ENCODE measurements at places on chromosomes 3 and 15. TPM values are rescaled to one million over a fixed set of nuclear protein-coding genes. Genes with fewer than 3 reads are reported as not detected.
A peak's percentile ranks its signal among the peaks of the same experiment; 100 is the strongest.

GRCh38 chr15:93252780-93253179 lies 163.8 kb upstream of the RGMA start:
- no peak for DNase-seq

GRCh38 chr3:129052675-129053074 lies 7.9 kb upstream of the GP9 start:
- DNase-seq, result peak; percentile 37

ASTE1 gene
- 13.4 TPM for total RNA-seq

- no peak for DNase-seq
Observed at GRCh38 chr3:17402442-17402841, 340.0 kb downstream of the TBC1D5 start.

GRCh38 chr15:73935547-73935946 lies 9.3 kb downstream of the LOXL1 start:
- no peak for DNase-seq

KLHL6 gene
- 4.2 TPM for total RNA-seq

STARD5 gene
- total RNA-seq, result 4.2 TPM

GRCh38 chr3:167302678-167303077 lies 77.4 kb downstream of the ZBBX start:
- DNase-seq, result no peak

GRCh38 chr3:79954756-79955155 lies 187.0 kb upstream of the ROBO1 start:
- DNase-seq, result no peak

PLSCR4 gene
- total RNA-seq, result 55.6 TPM

- peak; percentile 2 for DNase-seq
Observed at GRCh38 chr15:48222627-48223026, 16.5 kb downstream of the SLC12A1 start.

DNA sequence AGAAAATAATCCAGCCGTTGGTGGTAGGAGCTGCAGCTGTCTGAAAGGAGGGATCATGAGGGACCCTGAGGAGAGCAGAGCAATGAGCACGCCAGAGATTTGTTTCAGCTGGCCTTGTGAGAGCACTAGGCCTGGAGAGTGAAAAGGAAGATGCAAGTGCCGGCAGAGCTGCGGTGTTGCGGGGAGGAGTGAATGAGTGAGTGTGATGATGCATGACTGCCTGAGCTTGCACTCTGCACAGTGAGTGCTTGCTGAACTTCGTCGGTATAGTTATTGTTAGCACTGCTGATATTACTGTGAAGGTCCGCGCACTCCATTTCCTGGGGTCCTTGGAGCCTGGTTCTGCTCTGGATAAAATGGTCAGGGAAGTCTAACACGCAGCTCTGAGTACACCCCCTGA lies 23.2 kb downstream of the EIF1B start:
- no peak for DNase-seq

ATP13A4 gene
- 32.7 TPM for total RNA-seq

GRCh38 chr15:33328106-33328505 lies 17.3 kb downstream of the RYR3 start:
- DNase-seq, result no peak

CCR4 gene
- total RNA-seq, result not detected

GRCh38 chr15:70415398-70415797 lies 317.7 kb upstream of the TLE3 start:
- peak; percentile 89 for DNase-seq

DNA sequence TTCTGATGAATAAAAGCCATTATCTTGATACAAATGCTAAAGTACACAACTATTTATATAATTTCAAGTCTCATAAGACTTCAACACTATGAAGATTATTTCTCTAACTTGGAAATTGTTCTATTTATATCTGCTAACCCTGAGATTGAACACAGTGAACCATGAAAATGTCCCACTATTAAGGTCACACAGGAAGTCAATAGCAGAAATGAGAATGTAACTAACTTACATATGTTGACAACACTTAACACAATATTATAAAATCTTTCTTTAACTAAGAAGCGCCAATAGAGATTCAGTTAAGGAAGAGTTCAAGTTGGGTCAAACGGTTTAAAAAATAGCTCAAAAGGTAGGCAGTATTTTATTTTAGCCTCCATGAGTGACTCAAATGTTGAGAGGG lies 551.8 kb upstream of the CBLB start:
- no peak for DNase-seq

NAALADL2 gene
- 76.0 TPM for total RNA-seq

GRCh38 chr3:25870452-25870851 lies 80.6 kb downstream of the OXSM start:
- DNase-seq, result no peak

STXBP5L gene
- total RNA-seq, result not detected

DNA sequence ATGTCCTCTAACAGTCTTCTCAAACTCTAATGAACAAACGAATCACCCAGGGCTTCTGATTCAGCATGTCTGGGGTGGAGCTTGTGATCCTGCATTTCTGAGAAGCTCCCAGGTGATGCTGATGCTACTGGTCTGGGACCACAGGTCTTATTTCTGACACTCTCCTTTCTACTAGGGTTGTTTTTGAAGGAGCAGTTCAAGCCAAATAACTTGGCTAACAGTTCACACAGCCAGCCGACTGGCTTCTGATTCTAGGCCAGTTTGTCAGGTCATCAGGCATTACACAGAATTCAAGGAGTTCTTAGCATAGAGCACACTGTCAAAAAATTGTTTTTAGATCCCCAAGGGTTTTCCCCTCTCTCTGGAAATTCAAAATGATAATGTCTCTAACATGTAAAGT lies 100.7 kb downstream of the TIGIT start:
- DNase-seq, result no peak

GRCh38 chr3:54831112-54831511 lies 96.7 kb downstream of the LRTM1 start:
- peak; percentile 92 for DNase-seq

GRCh38 chr3:41697702-41698101 lies 264.2 kb downstream of the ULK4 start:
- no peak for DNase-seq

KBTBD12 gene
- total RNA-seq, result 38.2 TPM

LAMB2 gene
- total RNA-seq, result 581 TPM

VPS8 gene
- total RNA-seq, result 169 TPM

- DNase-seq, result no peak
Observed at GRCh38 chr3:133831966-133832801, 26.6 kb downstream of the SRPRB start.

DNA sequence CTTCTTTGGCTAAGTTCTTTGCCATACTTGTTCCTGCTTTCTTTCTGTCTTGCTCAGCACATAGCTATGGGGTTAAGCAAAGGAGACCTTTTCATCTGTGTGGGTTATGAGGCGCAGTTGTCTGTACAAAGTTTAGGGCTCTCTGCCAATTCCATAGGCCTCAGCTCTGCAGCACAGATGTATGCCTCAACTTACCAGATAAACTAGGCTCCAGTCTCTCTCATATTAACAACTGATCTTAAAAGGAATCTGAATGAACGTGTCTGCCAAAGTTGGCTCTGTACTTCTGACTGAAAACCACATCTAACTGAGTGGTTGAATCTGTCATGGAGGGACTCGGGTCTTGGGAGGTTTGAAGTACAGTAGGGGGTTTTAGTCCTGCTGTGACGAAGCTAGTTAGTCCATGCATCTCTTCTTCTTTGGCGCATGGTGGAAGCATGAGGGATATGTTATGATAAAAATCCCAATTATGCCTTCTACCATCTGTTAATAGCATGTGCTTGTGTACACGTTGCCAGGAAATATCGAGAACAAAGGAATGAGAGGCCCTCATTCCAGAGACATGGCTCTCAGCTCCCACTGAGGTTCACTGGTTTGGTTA lies 114.6 kb upstream of the TSC22D2 start:
- peak; percentile 89 for DNase-seq

DNA sequence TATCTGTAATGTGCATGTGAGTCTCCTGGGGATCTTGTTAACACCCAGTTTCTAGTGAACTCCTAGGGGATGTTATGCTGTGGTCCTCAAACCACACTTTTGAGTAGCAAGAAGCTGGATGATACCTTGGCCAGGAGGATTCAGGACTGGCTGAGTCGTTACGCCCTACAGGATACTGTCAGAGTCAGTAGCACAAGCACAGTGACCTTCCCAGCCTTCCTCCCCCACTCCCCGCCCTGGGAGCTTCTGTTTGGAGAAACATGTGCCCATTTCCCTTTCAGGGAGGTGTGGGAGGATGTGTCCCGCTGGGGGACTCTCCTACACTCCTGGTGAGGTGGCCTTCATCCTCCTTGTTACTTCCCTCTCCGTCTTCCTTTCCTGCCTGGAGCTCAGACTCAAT lies 76.4 kb upstream of the TRPM1 start:
- no peak for DNase-seq

- no peak for DNase-seq
Observed at GRCh38 chr3:157408499-157409149, 28.0 kb upstream of the PTX3 start.

SNX1 gene
- total RNA-seq, result 74.9 TPM

DNA sequence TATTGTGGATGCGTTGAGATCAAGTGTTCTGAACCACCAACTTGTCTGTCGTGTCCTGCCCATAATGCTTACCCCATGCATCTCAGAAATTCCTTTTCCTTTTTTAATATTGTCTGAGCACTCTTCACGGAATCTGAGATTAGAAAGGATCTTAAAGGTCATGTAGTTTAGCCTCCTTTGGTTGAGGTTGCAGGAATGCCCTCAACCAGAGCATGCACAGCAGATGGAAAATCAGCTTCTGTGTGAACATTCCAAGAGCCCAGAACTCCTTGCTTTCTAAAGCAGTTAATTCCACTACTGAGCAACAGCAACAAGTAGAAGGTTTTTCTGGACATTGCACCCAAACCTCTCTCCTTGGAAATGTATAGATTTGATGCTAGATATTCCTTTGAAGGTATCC lies 153.7 kb downstream of the TPRG1 start:
- no peak for DNase-seq

GRCh38 chr3:72446218-72447058 lies 401.8 kb downstream of the SHQ1 start:
- DNase-seq, result no peak

- no peak for DNase-seq
Observed at GRCh38 chr3:71078723-71079525, 504.6 kb downstream of the FOXP1 start.
